Fibroblast of upper back skin (primary cell): ENCODE measurements at places on chromosomes 12 and 14.

DNA sequence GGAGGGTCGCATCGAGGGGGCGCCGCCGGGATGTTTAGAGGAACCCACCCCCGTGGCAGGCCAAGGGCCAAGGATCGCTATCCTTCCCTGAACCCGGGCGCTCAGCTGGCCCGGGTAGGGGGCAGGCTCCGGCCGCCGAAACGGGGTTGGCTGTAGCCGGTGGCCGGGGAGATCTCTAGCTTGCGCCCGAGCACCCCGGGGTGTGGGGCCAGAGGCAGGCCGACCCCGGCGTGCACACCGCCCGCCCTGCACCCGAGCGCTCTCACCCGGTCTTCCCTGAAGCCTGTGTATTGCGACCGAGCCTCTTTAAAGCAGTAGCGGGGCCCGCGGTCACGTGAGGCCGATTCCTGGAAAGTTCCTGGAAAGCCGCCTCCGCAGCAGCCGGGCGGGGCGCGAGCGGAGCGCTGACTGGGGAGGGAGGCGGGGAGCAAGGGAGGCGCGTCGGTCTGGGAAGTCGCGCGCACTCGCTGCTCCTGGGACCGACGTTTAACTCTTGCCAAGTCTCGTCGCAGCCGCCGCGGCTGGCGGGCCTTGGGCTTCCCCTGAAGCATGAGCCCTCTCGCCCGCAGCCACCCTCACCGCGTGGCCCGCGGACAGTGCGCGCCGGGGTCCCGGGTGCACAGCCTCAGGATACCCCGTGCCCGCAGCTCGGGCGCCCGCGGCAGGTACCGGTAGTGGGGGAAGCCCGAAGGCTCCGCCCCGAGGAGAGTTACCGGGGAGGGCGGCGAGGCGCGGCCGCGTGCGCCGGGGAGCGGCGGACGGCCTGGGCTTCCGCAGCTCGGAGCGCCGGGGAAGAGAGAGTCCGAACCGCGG is 1.7 kb upstream of the SOCS2 start:
- DNase-seq, result peak; percentile 91

DNA sequence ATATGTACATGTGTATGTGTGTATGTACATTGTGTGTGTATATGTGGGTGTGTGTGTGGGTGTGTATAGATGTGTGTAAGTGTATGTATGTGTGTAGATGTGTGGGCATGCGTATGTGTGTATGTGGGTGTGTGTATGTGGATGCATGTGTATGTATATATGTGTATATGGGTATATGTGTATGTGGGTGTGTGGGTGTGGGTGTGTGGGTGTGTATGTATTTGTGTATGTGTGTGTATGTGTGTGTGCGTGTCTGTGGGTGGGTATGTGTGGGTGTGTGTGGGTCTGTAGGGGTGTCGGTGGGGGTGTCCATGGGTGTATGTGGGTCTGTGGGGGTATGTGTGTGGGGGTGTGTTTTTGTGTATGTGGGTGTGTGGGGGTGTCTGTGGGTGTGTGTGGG is 101.6 kb downstream of the PIWIL1 start:
- no peak for DNase-seq

DNA sequence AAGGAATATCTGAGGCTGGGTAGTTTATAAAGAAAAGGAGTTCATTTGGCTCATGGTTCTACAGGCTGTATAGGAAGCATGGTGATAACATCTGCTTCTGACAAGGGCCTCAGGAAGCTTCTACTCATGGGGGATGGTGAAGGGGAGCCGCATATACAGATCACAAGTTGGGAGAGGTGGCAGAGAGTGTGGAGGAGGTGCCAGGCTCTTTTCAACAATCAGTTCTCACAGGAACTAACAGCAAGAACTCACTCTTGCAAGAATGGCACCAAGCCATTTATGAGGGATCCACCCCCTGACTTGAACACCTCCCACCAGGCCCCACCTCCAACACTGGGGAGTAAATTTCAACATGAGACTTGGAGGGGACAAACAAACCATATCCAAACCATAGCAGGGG is 3.5 kb upstream of the TSPAN11 start:
- no peak for DNase-seq

DNA sequence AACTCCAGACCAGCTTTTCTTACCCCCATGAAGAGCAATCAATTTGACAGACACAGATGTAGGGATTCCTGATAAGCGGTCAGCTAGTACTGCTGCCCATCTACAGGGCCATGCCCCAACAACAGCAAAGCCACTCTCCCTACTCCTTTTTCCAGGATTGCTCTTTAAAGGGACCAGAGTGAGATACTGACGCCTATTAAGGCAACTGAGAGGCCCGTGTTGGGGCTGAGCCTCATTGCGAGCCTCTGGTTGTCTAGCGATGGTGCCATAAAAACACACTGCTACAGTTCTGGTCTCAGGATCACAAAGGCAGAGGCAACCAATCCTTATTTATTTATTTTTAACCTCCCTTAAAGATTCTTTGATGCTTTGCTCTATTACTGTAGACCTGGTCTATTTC is 31.1 kb downstream of the AK7 start:
- DNase-seq, result no peak

GRCh38 chr12:62806893-62807292 is 128.1 kb downstream of the PPM1H start:
- no peak for DNase-seq

DNA sequence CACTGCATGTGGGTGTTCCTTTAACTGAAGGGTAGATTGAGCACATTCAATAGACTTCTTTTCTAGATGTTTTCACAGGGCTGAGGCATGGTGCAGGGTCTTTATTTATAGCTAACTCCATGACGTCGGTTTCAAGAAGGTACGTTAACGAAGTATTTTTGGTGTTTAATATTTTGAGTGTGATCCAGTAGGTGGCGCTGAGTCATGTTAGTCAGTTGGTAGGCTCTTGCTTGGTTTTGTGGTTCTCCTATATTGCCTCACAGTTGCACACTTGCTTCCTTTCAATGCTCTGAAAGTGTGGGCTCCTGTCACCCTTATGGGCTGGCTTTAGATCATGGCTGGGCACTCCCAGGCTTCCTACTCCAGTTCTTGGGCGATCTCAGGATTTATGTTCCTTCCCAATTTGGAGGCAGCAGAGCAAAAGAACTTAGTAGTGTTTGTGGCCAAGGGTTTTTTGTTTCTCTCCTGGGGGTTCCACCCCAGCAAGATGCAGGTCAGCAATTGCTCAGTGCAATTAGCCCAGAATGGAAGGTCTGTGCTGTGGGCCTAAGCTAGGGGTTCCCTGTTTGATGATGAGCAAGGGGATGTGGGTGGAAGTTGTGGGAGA is 471.6 kb upstream of the FOXG1 start:
- DNase-seq, result peak; percentile 52

DNA sequence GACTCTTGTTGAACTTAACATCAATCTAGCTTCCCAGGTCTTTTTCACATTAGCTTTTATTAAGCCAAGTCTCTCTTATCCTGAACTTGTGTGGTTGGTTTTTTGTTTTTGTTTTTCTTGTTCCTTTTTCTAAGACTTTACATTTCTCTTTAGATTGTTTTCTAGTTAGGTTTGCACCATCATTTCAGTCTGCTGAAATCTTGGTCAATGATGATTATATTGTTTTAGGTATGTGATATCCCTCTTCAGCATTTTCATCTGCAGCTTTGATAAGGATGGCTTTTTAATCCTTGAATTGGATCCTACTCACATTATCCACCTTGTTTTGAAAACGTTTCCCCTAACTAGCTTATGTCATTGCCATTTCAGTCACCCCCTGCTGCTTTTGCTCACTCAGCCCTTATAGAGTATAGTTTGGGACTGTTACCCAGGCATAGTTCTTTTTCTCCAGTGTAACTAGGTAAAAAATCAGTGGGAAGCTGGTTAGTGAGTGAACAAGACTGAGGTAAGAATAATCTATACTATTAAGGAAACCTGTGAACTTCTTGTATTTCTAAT is 22.0 kb downstream of the YLPM1 start:
- DNase-seq, result no peak
